ENCODE measurements at places on chromosomes 7 and 10. TPM values are rescaled to one million over a fixed set of nuclear protein-coding genes. Genes with fewer than 3 reads are reported as not detected.

GRCh38 chr10:72883861-72884260 lies 9.7 kb upstream of the OIT3 start:
- H3K4me1 ChIP-seq = peaks cover 18% of the 10 kb centered on the region
- H3K4me3 ChIP-seq = no peak overlapping the region
- H3K27ac ChIP-seq = no peak overlapping the region
- no peaks in the 10 kb centered on the region for H3K27me3 ChIP-seq

GRCh38 chr7:112092709-112093395 lies 113.3 kb downstream of the DOCK4 start:
- no peak for DNase-seq
- H3K4me3 ChIP-seq = no peak overlapping the region
- peaks cover 20% of the 10 kb centered on the region for H3K27me3 ChIP-seq

- peaks cover 9% of the 10 kb centered on the region for H3K27me3 ChIP-seq
- no peak for DNase-seq
- no peaks in the 10 kb centered on the region for H3K4me1 ChIP-seq
- no peak overlapping the region for H3K27ac ChIP-seq
- H3K36me3 ChIP-seq = no peaks in the 10 kb centered on the region
These were observed 99.8 kb upstream of the SVIL start for GRCh38 chr10:29734640-29734961.

DNA sequence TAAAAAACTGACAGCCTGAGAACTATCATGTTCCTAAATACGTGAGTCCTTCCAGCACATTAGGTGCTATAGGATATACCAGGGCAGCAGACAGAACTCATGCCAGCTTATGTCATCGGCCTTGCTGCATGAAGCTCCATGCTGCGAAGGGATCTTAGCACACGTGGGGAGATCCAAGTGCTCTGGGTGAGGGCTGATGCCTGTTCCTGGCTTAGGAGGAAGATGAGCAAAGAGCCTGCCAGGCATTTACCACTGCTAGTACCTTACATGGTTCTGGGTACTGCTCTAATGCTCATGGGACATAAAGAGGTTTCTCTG lies 43.2 kb downstream of the SVIL start:
- H3K27ac ChIP-seq = no peak overlapping the region
- no peak overlapping the region for H3K4me3 ChIP-seq
- H3K36me3 ChIP-seq = no peaks in the 10 kb centered on the region
- no peak for DNase-seq
- peaks cover 11% of the 10 kb centered on the region for H3K4me1 ChIP-seq

DNA sequence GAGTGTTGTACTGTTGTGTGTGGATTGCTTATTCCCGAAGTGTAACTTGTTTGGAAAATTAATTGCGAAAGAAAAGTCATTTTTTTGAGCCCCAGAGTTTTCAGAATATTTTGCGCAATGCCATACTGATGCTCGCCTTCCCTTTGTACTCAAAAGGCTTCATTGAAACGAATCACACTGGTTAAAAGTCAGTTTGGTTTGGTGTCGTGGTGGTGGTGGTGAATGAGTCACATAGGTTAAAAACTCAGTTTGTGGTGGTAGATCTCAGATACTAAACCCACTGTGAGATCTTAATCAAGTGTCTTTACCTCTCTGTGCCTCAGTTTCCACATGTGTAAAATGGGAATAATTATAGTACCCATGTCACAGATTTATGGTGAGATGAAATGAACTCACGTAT lies 61.1 kb upstream of the IL6 start:
- H3K4me3 ChIP-seq = peak overlapping the region; percentile 32
- H3K27ac ChIP-seq = peak overlapping the region; percentile 55
- H3K4me1 ChIP-seq = peaks cover 38% of the 10 kb centered on the region
- peaks cover 23% of the 10 kb centered on the region for H3K27me3 ChIP-seq
- no peak for DNase-seq
- H3K36me3 ChIP-seq = peaks cover 5% of the 10 kb centered on the region

- H3K36me3 ChIP-seq = no peaks in the 10 kb centered on the region
- H3K27ac ChIP-seq = no peak overlapping the region
- no peak for DNase-seq
- no peak overlapping the region for H3K4me3 ChIP-seq
- peaks cover 32% of the 10 kb centered on the region for H3K4me1 ChIP-seq
These were observed 75.5 kb upstream of the TRIL start for GRCh38 chr7:29033584-29033983.

DNA sequence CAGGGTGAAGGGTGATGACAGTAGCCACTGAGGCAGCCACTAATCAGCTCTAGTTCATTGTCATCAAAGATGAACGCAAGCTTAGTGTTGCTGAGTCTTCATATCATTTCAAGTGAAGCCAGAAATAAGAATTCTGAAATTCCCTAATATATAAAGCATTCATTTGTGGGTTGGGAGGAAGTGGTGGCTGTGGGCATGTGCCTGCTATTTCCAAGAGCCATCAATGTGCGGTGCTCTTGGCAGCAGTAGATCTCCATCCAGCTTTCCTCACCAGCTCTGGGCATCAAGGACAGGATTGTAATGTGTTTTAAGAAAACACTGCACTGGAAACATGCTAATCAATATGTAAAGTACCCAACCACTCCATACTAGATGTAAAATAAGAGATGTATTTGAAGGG lies 202.5 kb upstream of the AHR start:
- H3K36me3 ChIP-seq = peaks cover 6% of the 10 kb centered on the region
- peaks cover 7% of the 10 kb centered on the region for H3K27me3 ChIP-seq
- no peak overlapping the region for H3K4me3 ChIP-seq
- peaks cover 5% of the 10 kb centered on the region for H3K4me1 ChIP-seq
- no peak overlapping the region for H3K27ac ChIP-seq

DNA sequence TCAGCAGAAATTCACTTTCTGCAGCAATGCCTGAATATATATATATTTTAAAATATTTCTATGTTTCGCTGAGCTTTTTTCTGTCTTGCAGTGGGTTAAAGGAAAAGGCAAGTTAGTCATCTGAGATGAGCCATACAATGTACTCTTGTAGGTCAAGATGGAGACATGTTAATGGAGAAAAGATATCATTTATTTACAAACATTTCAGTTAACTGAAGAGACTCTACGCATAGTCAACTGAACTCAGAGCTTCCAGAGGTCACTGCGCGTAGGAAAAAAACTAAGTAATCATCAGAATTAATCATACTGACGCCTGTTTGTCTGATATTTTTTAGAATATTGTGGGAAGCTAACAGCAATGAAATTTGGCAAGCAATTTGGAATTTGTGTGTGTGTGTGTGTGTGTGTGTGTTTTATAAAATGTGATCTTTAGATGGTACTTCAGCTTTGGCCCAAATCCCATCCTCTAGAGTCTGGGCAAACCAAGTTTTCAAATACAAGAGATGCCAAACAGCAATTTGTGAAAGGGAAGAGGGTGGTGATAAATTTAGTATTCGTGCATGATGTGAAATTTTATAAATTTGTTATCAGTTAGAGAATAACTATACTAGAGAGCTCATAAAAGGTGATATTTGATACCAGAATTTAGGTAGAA lies 193.9 kb upstream of the AGR3 start:
- H3K4me3 ChIP-seq = no peak overlapping the region
- DNase-seq = no peak
- H3K36me3 ChIP-seq = no peaks in the 10 kb centered on the region
- no peaks in the 10 kb centered on the region for H3K27me3 ChIP-seq
- no peak overlapping the region for H3K27ac ChIP-seq

Gene TFPI2
- not detected for total RNA-seq

Gene SLC29A4
- total RNA-seq = 0.52 TPM

Gene MAT1A
- total RNA-seq = not detected

DNA sequence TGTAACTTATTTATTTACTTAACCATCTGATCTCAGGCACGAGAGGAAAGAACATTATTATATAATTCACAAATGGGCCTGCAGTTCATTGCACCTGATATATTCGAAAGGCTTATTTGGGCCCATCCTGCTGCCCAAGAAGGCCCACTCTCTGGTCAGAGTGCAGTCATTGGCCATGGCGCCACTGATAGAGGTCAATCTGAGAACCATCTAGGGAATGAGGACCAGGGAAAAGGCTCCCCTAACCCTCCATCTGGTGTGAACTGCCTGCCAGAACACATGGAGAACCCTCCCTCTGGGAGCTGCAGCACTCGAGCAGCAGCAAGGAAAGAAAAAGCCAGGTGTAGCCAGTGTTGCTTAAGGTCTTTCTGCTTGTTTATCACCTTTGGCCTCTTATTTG lies 136.6 kb downstream of the REEP3 start:
- H3K27ac ChIP-seq = no peak overlapping the region
- no peak for DNase-seq
- no peaks in the 10 kb centered on the region for H3K36me3 ChIP-seq
- H3K27me3 ChIP-seq = no peaks in the 10 kb centered on the region
- H3K4me1 ChIP-seq = no peaks in the 10 kb centered on the region

DNA sequence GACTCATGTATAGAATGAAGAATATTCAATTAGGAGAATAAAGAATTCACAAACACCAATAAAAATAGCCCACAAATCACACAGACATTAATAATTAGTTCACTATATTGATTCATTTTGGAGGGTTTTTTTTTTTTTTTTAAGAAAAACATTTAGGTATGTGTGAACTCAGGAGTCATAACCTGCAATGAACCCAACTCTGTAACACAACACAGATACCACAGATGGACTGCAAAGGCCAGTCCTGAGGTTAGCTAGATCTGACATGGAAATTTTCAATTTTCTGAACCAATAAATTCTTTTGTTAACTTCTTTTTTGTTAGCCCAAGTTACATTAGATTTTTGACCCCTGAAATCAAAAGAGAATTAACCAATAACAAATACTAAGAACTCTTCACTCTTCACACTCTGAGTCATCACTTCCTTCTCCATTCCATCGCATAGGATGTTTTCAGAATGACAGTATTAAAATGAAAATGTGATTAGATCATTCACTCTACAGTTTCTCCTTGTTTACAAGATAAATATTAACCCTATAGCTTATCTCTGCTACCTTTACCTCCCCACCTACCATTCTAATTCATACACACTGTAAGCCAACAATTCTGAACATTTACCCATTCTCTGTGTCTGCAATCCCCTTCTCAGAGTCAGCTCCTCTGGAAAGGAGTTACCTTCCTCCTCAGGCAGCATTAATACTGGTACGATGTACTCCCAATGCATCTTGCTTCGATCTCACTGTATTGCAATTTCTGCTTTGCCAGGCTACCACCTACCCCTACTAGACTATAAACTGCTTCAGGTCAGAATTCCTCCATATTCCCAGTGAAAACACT lies 141.5 kb downstream of the LRRN3 start:
- no peaks in the 10 kb centered on the region for H3K27me3 ChIP-seq
- H3K4me3 ChIP-seq = peak overlapping the region; percentile 55
- peaks cover 12% of the 10 kb centered on the region for H3K36me3 ChIP-seq
- H3K4me1 ChIP-seq = peaks cover 8% of the 10 kb centered on the region

Gene NRP1
- 1.5 TPM for total RNA-seq

DNA sequence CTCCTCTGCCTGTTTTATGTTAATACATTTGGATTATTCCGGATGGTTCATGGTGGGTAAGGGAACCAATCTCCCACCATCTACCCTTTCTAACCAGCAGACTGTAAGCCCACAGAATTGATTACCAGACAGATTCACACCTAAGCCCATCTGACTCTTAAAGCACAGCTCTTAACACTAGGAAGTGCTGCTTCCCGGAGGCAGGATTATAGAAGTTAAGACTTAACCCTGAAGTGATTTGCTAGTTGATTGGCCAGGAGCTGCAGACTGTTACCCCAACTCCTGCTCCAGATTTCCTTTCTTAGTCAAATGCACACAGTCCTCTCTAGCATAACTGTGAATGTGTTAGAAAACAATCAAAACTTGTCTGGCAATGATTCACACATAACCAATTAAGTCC lies 221.7 kb downstream of the CDK14 start:
- no peaks in the 10 kb centered on the region for H3K36me3 ChIP-seq
- H3K4me1 ChIP-seq = no peaks in the 10 kb centered on the region
- no peak overlapping the region for H3K4me3 ChIP-seq
- DNase-seq = no peak
- no peak overlapping the region for H3K27ac ChIP-seq

- no peaks in the 10 kb centered on the region for H3K27me3 ChIP-seq
- DNase-seq = no peak
- no peak overlapping the region for H3K27ac ChIP-seq
- no peaks in the 10 kb centered on the region for H3K4me1 ChIP-seq
- H3K4me3 ChIP-seq = no peak overlapping the region
These were observed 783.2 kb upstream of the LRRN3 start for GRCh38 chr7:110307776-110308175.

DNA sequence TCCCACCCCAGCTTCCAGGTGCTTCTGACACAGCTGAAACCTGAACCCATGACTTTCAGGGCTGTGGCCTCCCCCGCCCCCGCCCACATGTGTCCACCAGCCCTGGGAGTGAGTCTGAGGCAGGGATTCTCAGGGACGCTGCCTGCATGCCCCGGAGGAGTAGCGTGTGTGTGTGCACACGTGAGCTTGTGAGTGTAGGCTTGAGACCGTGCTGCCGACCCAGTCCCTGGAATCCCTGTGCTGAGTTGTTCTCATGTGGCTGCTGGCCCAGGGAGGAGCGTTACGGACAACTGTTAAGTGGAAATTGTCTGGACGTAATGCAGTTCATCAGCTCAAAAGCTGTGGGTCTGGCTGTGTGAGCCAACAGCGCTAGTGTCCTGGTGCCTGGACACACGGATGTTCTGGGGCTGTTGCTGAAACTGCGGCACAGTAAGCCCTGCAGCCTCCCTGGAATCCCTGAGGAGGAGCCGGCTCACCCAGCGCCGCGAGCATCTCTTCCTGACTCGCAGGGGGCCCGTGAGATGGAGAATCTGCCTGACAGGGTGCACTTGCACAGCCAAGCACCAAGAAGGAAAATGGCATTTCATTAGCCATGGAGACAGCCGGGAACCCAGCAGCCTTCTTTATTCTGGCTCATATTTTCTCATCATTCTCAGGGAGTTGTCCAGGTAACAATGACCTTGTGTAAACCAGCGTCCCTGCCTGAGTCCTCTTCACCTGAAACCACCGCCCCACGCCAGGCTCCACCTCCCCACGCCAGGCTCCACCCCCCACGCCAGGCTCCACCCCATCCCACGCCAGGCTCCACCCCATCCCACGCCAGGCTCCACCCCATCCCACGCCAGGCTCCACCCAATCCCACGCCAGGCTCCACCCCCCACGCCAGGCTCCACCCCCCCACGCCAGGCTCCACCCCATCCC lies 603.9 kb downstream of the PTPRN2 start:
- no peak overlapping the region for H3K4me3 ChIP-seq
- no peaks in the 10 kb centered on the region for H3K27me3 ChIP-seq
- H3K27ac ChIP-seq = no peak overlapping the region
- no peaks in the 10 kb centered on the region for H3K36me3 ChIP-seq
- H3K4me1 ChIP-seq = no peaks in the 10 kb centered on the region

DNA sequence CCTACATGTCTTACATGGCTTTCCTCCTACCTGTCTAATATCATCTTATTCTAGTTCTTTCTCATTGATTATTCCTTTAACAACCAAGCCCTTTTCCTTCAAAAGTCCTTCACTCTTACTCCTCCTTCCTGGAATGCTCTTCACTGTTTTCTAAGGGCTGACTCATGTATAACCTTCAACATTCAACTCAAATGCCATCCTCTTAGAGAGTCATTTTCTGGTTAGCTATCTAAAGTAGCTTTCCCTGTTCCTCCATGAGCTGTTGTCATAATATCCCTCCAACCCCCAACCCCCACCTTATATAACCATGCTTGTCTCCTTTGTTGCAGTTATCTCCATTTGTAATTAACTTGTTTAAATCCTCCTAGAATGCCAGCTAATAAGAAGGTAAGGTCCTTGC lies 286.8 kb downstream of the ADK start:
- no peaks in the 10 kb centered on the region for H3K36me3 ChIP-seq
- no peak overlapping the region for H3K4me3 ChIP-seq
- DNase-seq = no peak
- no peaks in the 10 kb centered on the region for H3K27me3 ChIP-seq
- H3K27ac ChIP-seq = no peak overlapping the region

GRCh38 chr7:155449008-155449868 lies 8.7 kb upstream of the EN2 start:
- H3K4me3 ChIP-seq = no peak overlapping the region
- H3K4me1 ChIP-seq = peaks cover 5% of the 10 kb centered on the region
- H3K36me3 ChIP-seq = no peaks in the 10 kb centered on the region
- DNase-seq = no peak
- no peak overlapping the region for H3K27ac ChIP-seq
- peaks cover 47% of the 10 kb centered on the region for H3K27me3 ChIP-seq

All from natural killer cell treated with Interleukin-12 subunit alpha and Interleukin-12 subunit beta and Interleukin-15 and Interleukin-18, amount 100 ng/mL, for 72 hours (primary cell).